ENCODE measurements at places on chromosomes 7 and 10.

DNA sequence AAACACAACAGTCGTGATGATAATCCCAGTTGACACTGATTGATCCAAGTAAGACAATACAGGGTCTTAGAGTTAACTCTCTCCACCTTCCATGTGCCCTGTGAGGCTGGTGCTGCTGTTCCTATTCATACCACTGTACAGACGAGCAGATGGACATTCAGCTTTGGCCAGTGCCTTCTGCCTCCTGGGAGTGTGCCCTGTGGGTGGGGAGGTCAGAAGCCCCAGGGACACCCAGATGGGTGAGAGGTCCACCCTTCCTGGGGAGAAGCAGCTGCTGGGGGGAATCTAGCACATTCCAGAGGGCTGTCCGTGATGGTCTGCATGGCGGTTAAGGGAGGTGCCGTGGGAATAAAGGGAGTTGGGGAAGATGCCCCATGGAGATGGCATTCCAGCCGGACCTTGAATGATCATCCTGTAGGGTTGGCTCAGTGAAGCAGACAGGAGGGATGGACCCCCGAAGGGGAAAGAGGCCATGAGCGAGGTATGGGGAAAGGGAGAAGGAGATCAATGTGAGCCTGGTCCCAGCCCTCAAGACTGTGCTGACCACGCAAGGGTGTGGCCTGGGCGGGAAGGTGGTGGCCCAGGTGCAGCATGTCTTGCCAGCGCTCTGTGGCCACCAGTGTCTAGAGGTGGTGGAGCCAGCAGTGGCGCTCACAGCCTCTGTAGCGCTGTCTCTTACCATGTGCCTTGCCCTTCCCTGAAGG lies 74.0 kb downstream of the ADCY1 start:
- DNase-seq: peak; percentile 23

DNA sequence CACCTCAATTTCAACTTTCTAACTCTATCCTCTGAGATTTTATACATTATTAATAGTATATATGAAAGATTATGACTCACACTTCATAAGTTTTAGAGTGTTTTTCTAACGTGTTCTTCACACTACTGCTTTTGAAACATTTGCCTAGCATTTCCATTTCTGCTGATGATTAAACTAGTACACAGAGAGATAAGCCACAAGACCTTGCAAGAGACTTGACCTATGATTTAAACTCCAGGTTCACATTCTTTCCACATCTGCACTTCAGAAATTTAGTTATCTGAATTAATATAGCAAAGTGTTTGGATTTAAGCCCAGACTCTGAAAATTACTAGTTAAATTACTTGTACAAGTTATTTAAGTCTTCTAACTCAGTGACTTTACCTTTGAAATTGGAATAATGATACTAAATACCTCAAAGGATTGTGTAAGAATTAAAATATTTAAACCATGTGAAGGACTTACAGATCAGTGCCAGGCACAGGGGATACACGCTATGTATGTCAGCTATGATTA lies 66.6 kb downstream of the PCLO start:
- no peak for DNase-seq

DNA sequence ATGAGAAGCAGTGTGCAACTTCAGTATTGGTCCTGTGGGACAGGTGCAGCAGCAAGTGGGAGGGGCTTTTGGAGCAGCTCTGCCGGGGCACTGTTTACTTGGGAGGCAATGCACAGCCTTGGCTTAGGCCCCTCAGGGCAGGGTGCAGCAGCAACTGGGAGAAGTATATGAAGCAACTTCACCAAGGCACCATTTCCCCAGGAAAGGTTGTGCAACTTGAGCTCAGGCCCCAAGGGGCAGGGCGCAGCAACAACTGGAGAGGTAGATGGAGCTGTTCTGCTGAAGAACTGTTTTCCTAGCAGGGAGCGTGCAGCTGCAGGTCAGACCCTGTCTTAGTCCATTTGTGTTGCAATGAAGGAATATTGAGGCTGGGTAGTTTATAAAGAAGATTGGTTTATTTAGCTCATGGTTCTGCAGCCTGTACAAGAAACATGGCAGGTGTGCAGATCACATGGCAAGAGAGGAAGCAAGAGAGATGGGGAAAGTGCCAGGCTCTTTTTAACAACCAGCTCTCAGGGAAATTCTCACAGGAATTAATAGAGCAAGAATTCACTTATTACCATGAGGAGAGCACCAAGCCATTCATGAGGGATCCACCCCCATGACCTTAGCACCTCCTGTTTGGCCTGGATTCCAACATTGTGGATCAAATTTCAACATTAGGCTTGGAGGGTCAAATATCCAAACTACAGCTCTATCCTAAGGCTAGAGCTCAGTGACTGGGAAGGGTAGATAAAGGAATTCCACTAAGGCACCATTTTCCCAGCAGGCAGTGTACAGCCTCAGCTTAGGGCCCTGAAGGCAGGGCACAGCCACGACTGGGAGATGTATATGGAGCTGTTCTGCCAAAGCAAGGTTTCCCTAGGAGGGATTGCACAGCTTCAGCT lies 10.9 kb downstream of the GPR141 start:
- DNase-seq: no peak

DNA sequence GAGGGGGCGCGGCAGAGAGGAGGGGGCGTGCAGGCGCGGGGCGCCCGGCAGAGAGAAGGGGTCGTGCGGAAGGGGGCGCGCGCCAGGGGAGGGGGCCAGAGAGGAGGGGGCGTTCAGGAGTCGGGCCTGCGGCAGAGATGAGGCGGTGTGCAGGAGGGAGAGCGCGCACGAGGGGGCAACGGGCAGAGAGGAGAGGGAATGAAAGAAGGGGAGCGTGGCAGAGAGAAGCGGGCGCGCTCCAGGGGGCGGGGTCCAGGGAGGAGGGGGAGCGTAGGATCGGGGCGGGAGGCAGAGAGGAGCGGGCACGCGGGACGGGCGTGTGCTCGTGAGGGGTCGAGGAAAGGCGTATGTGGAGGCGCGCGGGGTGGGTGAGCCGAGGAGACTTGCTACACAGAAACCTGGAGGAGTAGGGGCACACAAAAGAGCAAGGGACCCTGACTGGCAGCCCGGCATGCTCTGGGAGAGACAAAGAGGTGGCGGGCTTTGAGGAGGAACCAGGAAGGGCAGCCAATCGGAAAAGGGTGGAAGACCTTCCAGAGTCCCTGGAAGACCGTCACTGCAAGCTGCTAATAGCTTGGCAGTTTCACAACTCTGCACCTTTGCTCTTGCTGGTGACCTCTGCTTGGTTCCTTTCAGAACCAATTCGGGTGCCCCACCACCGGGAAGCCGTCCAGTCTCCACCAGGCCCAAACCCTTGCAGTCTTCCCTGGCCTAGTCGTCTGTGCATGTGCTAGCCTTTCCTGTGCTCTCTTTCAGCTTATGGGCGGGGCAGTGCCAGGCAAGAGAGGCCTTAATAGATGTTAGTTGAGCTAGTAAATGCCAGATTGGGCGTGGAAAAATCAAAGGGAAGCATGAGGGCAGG lies 639 bp downstream of the DYDC2 start:
- DNase-seq: peak; percentile 81

DNA sequence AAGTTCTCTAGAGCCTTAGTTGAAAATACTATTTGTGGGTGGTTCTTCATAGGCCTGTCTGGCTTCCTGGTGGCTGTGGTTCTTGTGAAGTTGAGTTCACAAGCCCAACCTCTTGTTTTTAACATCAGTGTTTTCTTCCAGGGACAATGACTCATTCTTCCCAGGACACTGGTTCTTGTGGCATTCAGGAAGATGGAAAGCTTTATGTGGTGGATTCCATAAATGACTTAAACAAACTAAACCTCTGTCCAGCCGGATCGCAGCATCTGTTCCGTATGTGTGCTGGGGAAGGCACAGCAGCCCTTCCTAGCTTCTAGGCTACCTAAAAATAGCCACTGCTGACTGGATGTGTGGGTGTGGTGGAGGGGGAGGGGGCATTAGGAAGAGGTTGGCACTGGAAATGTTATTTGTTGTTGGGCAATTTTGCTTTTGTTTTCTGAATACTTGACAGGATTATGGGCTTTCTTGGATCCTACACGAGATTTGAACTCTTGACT lies 3.9 kb downstream of the LSMEM1 start:
- no peak for DNase-seq
